ENCODE measurements at places on chromosomes 3 and 15.

DNA sequence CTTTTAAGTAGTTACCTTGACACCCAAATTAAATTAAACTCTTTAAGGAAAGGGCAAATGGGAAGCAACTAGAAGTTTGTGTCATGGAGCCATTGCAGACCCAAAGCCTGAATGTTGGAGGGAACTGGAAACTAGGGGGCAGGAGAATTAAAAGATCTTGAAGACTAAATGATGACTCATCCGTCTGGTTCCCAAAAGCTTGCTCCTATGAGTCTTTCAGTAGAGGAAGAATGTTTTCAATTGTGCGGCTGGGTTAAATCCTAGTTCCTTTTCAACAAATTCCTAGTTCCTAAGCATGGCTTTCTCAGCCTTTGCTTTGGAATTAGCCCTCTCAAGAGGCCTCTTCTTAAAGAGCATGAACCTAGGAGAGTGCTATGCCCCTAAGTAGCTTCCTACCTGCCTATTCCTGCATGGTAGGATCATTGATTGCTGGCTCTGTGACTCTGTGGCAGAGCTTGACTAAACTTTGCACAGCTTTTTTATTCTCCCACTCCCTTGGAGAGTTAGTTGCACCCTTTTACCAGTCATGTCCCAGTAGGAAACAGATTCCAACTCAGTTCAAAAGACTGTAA is 17.7 kb downstream of the CLEC3B start:
- no peak for DNase-seq

GRCh38 chr3:112773864-112774263 is 72.8 kb downstream of the CD200R1L start:
- DNase-seq = no peak

- no peak for DNase-seq
Measured at GRCh38 chr3:21803604-21804003, 52.6 kb upstream of the ZNF385D start.

DNA sequence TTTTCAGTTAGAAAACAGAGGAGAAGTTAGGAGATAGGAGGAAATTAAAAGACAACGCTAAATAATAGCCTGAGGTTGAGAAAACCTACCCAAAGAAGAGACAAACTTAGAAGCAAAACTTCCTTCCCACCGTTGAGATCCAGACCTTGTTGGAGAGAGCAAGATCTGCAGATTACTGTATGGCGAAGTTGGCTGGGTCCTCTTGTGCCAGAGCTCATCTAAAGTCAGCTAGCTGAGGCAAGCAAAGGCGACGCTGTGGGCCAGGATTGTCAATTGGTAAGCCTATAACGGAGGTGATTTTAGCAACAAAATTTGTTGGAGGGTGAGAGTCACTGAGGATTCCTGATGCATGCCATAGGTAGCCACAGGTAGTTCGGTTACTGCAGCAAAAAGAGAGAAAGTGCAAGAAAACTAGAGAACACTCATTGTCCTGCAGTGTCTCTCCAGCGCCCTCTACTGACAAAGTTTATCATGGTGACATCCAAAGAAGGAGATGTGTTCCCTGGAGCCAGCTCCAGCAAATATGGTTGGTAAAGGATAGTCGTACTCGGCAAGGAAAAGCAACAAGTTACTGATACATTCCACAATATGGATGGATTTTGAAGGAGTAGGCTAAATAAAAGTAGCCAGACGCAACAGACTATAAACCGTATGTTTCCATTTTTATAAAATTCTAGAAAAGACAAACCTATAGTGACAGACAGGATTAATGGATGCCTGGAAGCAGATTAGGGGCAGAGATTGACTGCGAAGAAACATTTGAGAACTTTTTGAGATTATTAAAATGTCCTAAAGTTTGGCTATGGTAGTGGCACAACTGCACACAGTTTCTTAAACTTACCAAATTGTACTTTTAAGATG is 9.8 kb upstream of the OR5K4 start:
- no peak for DNase-seq

DNA sequence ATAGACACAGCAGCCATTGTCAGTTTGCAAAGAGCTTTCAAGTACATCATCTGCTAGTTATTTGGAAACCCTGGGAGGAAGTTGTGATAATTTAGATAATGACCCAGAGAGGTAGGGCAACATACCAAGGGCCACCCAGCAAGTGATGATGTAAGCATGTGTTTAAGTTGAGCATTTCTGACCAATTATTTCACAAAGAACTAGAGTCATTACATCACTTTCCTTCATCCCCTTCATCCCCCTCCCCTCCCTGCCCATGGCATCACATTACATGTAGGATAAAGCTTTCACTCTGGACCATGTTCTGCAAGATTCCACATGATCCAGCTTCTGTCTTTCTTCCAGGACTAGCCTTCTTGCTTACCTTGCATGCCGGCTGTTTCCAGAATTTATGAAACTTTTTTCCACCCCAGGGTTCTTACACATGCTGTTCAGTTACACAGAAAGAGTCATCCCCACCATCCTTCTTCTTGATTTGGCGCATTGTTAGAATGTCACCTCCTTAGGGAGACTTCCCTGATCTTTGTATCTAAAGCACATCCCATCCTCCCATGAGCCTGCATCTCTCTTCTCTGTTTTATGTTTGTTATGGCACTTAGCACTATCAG is 71.3 kb downstream of the PTPRG start:
- no peak for DNase-seq

- DNase-seq = no peak
Measured at GRCh38 chr15:63379492-63380150, 2.0 kb downstream of the CA12 start.

DNA sequence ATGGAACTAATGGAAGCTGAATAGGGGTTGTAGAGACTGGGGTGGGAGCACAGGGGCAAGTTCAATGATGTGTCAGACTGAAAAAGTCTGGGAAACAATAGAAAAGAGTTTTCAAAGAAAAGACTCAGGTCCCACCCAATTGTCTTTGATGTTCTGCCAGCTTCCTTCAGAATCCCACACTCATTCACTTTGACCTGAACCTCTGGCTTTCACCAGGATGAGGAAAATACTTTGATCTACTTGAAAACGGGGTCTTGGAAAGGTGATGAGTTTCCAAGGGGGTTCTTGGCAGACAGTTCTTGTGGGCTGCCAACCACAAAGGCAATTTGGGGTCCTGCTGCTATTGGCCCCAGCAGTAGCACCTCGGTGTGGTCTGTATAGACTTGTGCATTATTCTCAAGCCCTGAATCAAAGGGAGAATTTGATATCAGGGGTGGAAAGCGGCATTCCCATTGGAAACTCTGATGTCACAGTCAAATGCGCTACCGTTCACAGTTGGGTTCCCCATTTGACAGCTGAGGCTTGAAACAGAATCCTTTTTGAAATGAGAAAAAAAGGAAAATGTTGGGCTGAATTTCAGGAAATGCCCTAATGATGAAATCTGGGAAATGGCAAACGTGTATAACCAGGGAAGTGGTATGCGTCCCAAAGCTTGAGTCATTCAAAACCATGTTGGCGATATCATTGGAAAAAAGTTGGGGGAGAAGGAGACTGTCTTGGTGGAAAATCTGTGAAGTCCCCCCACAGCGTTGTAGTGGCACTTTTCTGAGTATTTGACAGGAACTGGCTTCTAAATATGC is 229.2 kb upstream of the LRTM1 start:
- no peak for DNase-seq

DNA sequence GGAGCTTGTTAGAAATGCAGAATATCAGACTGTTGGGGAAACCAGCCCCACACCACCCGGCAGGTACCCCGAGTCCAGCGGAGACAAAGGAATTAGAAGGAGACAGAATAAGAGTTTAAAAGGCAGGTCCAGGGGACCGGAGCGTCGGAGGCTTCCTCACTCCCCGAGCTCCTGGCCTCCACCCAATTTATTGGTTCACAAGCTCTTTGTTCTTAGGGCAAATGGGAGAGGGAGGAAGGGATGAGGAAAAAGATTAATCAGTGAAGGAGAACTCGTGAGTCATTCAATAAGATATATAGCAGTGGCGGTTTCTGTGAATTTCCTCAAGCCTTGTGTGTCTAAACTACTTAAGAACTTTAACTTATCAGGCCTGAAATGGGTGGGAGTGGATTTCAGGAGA is 32.1 kb upstream of the WDR72 start:
- no peak for DNase-seq

DNA sequence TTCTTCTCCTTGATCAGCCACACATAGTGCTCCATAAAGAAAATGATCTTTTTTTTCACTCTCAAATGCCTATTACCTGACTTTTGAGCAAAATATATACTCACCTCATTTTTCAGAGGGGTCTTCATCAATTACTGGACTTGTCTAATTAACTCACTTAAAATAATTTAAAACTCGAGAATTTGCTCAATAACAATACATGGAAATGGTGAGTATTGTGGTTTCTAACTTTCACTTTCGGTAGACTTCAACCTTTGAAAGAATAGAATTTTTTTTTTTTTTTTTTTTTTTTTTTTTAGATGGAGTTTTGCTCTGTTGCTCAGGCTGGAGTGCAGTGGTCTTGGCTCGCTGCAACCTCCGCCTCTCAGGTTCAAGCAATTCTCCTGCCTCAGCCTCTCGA is 17.7 kb upstream of the EPHB1 start:
- no peak for DNase-seq

DNA sequence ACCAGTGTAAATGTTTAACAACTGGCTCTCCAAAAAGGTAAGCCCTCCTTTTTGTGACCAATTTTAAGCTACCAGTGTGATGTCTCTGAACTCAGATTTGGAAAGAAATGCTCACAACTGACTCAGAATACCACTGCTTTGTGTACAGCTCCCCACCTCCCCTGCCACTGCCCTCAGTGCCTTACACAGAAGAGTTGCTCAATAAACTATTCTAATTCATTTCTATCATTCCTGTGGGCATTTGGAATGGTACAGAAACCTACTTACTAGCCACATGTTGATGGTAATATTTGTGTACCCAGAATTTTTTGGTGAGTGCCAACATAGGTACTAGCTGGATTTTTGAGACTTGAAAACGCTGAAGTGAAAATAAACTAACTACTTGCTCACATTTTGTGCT is 16.0 kb downstream of the LRRN1 start:
- DNase-seq = no peak

DNA sequence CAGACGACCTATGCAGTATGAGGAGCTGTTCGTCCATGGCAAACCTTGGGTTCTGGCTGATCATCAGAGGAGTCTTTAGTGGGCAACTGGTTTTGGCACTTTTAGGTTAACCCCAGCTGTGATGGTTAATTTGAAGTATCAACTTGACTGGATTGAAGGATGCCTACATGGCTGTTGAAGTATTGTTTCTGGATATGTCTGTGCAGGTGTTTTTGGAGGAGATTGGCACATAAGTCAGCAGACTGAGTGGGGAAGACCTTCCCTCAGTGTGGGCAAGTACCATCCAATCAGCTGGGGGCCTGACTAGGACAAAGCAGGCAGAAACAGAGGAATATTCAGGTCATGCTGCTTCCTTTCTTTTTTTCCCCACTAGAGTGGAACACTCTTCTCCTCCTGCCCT is 284.1 kb downstream of the NFKBIZ start:
- DNase-seq = no peak

GRCh38 chr15:62935300-62936081 is 107.1 kb upstream of the TPM1 start:
- no peak for DNase-seq

DNA sequence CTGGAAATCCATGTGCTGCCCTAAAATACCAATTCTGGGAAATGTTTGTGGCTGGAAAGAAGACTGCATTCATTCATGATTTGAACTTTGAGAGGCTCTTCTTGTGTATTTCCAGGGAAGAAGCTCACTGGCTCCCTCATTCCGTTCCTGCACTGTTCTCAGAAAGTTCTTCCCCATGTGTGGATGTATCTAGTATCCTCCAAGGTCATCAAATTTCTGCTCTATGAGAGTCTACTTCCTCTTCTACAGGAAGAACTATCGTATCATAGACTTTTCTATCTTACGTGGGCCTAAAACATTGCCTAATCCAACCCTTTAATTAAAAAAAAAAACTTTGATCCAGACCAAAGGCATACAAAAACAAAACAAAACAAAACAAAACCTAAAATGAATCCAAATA is 2.9 kb downstream of the CCR3 start:
- no peak for DNase-seq

DNA sequence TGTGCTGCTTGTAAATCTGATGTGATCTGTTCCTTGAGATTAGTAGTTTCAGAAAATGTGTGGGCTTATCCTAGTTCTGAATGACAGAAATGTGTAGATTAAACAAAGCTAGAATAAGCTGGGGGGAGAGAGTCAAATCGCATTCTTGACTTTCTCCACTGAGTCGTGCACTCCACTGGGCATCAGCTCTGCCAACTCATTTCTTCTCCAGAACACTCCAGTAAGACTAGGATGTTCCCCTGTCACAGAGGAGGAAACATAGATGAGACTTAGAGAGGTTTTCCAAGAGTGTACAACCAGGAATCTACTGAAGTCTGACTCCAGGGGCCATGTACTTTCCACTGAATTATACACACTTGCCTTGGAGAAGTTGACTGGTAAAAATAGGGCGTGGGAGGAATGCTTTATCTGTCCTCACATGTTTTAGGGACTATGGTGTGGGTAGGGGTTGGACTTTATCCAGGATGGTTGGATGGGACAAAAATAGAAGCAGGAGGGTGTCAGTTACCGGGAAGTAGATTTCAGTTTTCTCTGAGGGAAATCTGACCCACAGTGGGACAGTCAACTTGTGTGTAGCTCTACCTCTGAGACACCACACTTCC is 298.2 kb downstream of the UBE2E2 start:
- DNase-seq = no peak

DNA sequence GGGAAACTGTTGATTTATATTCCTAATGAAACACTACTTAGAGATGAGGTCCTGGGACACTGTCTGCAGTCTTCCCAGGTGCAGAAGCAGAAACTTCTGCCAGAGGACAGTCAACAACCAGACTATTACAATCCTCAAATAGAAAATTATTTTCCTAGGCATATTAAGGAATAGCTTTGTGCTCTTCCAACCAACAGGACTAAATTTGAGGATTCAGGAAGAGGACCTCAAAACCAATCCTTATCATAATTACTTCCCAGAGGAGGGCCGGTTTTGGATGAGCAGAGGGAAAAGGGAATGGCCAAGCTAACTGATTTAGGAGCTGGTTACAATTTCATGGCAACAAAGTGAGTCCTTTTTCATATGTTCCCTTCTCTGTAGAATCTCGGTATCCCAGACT is 21.0 kb downstream of the ALDH1A2 start:
- no peak for DNase-seq

- DNase-seq = no peak
Measured at GRCh38 chr3:188174317-188175044, 20.5 kb downstream of the LPP start.

DNA sequence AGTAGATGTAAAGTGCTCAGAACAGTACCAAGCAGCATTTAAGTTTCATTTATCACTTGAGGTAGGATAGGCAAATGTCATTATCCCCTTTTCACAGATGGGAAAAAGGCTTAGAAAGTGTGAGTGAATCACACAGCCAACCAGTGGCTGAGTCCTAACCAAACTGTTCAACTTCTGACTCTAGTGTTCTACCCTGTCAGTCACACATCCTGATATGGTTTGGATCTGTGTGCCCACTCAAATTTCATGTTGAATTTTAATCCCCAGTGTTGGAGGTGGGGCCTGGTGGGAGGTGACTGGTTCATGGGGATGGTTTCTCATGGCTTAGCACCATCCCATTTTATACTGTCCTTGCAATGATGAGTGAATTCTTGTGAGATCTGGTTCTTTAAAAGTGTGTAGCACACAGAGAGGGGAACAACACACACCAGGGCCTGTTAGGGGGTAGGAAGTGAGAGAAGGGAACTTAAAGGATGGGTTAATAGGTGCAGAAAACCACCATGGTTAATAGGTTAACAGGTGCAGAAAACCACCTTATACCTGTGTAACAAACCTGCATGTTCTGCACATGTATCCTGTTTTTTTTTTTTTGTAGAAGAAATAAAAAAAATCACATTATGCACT is 304.7 kb downstream of the SUCLG2 start:
- DNase-seq = no peak

Data from activated CD8-positive, alpha-beta memory T cell treated with anti-CD3 and anti-CD28 coated beads for 1 hour (primary cell).